ENCODE measurements at places on chromosomes 2 and 18.

DNA sequence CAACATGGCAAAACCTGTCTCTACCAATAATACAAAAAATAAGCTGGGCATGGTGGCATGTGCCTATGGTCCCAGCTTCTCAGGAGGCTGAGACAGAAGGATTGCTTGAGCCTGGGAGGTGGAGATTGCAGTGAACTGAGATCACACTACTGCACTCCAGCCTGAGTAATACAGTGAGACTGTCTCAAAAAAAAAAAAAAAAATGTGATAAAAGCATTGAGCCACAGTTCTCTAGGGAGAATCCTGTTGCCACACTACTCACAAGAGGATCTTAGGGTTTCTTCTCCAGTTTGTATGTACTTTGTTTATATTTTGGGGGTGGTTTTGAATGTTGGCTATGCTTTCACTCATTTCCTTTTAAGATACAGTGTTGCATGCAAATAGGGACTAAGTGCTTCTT is 62.0 kb downstream of the TMEM185B start:
- no peak for DNase-seq

DNA sequence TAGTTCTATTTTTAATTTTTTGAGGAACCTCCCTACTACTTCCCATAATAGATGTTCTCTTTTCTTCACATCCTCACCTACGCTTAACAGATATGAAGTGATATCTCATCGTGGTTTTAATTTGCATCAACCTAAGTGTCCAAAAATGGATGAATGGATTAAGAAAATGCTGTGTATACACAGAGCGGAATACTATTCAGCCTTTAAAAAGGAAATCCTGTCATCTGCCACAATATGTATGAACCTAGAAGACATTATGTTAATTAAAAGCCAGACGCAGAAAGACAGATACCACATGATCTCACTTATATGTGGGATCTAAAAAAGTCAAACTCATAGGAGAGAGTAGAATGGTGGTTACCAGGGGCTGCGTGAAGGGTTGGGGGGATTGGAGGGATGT is 113.0 kb downstream of the PTRHD1 start:
- DNase-seq = no peak

DNA sequence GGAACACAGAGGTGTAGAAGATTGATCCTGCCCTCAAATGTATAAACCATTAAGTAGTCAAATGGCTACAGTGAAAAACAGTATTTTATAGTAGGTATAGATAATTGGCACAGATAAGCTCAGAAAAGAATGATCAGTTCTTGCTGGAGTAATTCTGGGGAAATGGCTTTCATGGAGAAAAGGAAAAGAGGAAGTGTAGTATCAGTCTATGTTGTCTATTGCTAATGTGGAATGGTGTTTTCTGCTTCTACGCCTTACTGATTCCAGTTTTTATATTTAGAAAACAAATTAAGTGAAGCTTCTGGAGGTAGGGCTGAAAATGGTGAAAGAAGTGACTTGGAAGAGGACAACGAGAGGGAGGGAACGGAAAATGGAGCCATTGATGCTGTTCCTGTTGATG is 22.2 kb downstream of the ZC3H15 start:
- no peak for DNase-seq

- DNase-seq = no peak
These were observed 26.5 kb downstream of the SLC4A5 start for GRCh38 chr2:74316627-74317295.

GRCh38 chr2:224393157-224393872 is 8.6 kb downstream of the FAM124B start:
- no peak for DNase-seq

GRCh38 chr18:42778024-42778423 is 337.5 kb downstream of the RIT2 start:
- no peak for DNase-seq

- no peak for DNase-seq
These were observed 50.4 kb upstream of the LCLAT1 start for GRCh38 chr2:30396436-30397232.

- DNase-seq = no peak
These were observed 198.9 kb upstream of the REV1 start for GRCh38 chr2:99688699-99689098.

- no peak for DNase-seq
These were observed 165.3 kb downstream of the GALNT1 start for GRCh38 chr18:35746826-35747339.

DNA sequence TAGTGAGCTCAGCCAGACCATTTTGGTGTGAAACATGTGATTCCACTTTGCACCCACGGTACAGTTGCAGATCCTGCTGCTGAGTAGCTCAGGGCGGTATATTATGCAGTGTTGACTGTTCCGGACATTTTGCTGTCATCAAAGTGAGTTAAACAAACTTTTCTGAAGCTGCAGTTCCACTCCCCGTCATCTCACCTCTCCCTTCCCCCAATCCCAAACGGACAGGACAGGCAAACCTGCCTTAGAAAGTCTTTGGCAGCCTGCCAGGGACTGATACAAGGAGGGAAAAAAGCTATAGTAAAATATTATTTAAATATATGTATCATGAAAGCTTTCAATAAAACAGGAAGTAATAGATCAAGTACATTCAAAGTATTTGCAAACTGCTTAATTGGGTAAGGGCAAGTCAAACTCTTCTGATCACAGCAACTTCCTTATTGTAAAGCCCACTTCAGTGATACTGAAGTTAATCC is 35.5 kb upstream of the SP5 start:
- DNase-seq = no peak

GRCh38 chr18:21369146-21369545 is 127.1 kb downstream of the GREB1L start:
- DNase-seq = no peak

GRCh38 chr2:178761759-178762371 is 45.4 kb downstream of the TTN start:
- no peak for DNase-seq

DNA sequence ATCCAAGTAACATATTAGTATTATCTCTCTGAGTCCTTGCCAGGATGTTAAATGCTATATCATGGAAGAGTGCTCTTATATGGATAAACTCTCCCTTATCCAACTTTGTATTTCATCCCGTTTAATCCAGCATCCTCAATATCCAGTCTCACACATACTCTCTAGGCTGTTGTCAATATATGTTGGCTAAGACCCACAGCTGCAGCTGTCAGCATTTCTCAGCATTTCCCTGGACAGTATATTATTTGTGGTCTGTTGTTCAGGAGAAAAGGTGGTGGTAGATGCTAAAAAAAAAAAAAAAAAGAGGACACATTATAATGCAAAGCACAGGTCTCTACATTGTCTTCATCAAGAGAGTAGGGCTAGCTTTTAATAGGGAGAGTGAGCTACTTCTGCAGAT is 1368.0 kb upstream of the ZEB2 start:
- DNase-seq = no peak

DNA sequence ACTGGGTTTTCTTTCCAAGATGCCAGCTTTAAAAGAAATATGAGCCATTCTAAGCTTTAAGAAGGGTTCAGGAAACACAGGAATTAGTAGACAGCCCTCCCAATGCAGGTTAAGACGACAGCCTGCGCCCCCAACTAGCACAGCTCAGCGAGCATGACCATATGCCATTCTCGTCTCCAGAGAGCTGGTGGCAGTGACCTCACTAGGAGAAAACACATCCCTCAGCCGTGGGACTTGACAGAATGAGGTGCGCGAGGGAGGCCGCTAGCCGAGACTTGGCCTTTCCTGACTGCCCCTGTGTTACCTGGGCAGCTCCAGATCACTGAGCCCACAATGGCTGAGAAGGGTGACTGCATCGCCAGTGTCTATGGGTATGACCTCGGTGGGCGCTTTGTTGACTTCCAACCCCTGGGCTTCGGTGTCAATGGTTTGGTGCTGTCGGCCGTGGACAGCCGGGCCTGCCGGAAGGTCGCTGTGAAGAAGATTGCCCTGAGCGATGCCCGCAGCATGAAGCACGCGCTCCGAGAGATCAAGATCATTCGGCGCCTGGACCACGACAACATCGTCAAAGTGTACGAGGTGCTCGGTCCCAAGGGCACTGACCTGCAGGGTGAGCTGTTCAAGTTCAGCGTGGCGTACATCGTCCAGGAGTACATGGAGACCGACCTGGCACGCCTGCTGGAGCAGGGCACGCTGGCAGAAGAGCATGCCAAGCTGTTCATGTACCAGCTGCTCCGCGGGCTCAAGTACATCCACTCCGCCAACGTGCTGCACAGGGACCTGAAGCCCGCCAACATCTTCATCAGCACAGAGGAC is 103.9 kb downstream of the MAPK4 start:
- no peak for DNase-seq

DNA sequence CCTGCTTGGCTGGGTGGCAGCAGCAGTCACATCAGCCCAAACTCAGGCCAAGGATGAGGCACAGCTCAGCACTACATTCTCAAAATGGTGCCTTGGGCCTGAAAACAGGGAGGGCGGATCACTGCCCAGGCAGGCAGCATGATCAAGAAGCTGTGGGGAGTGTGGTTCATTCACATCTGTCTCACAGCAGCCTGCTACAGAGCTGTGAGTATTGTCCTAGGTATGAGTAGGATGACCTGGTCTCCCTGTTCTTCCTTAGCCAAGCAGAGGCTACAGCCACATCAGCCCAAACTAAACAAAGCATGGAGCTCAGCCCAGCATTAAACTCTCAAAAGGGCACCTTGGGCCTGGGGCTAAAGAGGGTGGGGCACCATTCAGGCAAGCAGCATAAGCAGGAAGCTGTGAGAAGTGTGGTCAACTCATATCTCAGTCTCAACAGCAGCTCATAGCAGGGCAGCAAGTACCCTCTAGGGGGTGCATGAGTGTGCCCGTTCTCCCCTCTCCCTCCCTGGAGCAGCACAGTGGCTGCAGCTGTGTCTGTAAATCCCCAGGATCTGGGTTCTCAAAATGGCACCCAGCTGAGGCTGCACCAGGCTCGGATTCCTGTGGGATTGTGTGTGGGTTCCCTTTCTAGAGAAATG is 139.6 kb downstream of the TRABD2A start:
- no peak for DNase-seq

GRCh38 chr2:58812771-58813344 is 571.7 kb upstream of the FANCL start:
- DNase-seq = no peak

DNA sequence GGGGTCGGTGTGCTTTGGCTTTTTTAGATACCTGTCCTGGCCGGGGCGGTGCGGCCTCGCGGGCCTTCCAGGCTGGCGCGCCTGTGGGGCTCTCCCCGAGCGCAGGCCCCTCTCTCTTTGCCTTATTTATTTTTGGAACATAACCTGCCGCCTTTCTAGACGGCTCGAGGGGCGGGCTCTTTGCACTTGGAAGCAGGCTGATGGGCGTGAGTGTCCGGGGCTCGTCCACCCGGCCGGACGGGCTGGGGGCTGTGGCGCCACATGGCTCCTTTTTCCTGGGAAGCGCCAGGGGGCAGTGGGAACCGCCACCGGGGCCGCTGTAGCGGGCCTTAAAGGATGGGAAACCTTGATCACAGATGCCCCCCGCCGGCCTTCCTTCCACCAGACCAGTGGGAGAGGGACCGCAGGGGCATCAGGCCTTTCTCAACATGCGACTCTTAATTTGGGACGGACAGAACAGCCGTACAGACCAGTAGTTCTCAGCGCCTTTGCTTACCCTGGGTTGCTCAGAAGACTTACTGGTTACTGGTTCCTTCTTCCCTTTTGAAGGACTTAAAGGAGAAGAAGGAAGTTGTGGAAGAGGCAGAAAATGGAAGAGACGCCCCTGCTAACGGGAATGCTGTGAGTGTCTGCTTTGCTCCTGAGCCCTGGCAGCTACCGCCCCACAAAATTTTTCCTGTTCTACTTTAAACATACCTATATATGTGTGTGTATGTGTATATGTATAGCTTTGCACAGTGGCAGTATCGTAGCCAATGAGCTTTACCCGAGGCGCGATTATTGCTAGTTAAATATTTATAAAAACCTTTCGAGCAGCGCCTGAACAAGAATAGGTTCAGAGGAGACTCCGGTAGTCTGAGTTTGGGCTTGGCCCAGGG is 2.7 kb downstream of the PTMA start:
- DNase-seq = peak; percentile 68

Data from right forelimb (tissue), 1 donor.